Osteoblast (primary cell): ENCODE measurements at places on chromosomes 3 and 15.

DNA sequence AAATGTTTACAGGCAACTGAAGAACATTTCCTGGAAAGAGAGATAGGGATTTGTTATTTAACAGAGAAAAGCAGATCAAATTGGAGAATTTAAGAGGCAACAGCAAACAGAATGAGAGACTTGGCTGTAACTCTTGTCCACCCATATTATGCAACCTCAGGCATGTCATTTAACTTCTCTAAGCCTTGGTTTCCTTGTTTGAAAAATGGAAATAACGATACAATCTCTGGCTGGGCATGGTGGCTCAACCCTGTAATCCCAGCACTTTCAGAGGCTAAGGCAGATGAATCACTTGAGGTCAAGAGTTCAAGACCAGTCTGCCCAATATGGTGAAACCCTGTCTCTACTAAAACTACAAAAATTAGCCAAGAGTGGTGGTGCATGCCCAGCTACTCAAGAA, 23.7 kb downstream of the ARRDC4 start:
- DNase-seq: no peak

DNA sequence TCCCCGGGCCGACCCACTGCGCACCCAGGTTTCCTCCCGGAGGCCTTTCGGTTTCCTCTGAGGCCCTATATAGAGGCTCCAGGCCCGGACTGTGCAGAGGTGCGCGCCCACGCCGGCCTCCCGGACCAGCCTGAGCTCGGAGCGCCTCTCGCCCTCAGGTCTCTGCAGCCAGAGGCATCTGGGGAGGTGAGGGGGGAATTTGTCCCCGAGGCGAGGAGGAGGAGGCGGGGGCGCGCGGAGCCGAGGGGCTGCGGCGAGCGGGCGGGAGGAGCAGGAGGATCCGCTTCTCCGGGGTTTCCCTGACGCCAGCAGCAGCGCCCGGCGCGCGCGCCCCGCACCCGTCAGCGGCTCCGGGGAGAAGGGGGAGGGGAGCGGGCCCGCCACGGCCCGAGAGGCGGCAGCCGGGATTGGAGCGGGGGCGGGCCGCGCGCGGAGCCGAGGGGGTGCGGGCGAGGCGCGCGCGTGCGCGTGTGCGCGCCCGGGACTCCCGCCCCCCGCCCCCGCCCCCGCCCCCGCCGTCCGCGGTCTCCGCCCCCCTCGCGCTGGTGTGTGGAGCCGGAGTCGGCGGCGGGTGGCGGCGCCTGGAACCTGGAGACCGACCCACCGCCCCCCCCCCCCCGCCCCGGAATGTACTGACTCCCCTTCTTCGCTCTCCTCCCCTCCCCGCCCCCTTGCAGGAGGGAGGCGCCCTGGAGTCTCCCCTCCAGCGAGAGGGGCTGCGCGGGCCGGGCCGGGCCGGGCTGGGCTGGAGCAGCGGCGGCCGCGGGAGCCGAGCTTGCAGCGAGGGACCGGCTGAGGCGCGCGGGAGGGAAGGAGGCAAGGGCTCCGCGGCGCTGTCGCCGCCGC, at the start of gene NEO1:
TSS of gene NEO1 (plus strand) at position 657 of the 846 bp plus-strand sequence. CDS start 213 bp downstream, outside the sequence.
- peak; percentile 97 for DNase-seq

- DNase-seq: no peak
These were observed 352.3 kb downstream of the PTPRG start for GRCh38 chr3:61913701-61914100.

- no peak for DNase-seq
These were observed 266.3 kb downstream of the SI start for GRCh38 chr3:164812042-164812441.

DNA sequence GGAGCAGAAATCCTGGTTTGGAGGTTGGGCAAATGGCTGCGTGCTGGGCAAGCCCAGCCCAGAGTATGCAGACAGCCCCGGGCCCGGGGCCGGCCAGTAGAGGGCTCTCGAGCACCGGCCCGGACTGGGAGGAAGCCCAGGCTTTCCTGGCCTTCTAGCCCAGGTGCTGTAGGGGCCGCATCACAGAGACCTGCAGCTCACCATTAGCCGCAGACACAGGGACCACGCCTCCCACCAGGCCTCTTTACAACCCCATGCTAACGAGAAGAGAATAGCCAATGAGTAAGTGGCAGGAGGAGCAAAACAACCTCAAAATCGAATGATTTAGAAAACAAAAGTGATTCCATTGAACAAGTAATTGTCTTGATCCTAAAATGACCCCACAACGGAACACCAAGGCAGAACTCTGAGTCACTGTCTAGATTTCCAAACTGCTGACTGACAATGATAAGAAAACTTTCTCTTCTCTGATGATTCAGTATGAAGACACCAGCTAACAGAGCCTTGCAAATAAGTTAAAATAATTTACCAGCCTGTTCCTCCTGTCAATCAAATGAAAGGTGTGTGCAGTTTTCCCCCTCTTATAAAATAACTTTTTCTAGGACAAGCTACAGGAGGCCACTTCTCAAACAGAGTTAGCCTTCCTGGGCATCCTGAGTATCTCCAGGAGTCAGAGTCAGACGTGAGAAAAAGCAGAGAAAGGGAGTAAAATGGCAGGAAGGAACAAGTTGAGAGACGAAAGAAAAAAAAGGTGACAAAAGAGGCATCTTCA, 102.2 kb downstream of the DGKG start:
- peak; percentile 93 for DNase-seq

GRCh38 chr3:169506956-169507355, 156.6 kb downstream of the MECOM start:
- DNase-seq: no peak

GRCh38 chr3:34856081-34856947, 783.0 kb upstream of the ARPP21 start:
- no peak for DNase-seq

- no peak for DNase-seq
These were observed 8.5 kb downstream of the TBC1D2B start for GRCh38 chr15:78069052-78069414.

GRCh38 chr3:69770219-69770618, 31.0 kb downstream of the MITF start:
- DNase-seq: no peak

DNA sequence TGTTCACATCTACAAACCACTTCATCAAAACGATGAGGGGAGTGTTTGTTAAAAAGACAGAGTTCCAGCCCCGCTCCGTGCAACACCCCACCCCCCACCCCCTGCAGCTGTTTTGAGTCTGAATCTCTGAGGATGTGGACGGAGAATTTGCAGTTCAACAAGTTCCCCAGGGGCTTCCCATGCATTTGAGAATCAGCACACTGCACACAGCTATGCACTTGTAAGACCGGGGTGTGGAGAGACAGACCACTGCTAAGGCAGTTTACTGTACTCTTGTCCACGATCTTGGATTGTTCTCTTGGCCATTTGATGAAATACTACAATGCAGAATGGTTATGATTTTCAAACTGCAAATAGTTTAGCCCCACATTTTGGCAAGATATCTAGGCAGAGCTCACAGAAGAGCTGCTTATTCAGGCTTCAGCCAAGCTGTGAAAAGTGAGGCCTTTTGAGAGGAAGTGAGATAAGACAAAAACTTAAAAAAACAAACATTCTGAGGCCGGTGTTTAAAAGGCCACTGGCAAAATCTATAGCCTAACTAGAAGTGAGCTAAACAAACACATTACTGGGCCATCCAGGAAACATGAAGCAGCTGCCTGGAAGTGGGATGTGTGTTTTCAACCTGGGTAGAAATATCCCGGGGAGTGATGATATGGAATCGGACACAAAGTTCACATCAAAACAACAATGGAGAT, 308.2 kb upstream of the ADAMTS9 start:
- no peak for DNase-seq

DNA sequence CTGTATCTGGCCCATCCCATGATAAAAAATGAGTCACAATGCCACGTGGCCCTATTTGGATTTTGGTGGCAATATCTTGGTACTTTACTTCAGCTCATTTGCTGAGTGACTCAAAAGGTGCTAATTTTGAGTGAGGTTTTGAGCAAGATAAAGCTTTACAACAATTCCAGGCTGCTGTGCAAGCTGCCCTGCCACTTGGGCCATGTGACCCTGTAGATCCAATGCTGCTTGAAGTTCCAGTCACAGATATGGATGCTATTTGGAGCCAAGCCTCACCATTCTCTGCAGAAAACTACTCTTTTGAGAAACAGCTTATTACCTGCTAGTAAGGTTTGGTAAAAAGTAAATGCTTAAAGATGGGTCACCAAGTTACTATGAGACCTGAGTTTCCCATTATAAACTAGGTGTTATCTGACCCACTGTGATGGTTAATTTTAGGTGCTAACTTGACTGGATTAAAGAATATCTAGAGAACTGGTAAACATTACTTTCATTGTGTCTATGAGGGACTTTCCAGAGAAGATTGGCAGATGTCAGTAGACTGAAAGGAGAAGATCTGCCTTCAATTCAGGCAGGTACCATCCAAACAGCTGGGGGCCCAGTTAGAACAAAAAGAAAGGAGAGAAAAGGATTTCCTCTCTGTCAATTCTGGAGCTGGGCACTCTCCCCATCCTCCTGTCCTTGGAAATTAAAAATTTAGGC, 1083.9 kb downstream of the DIPK2A start:
- DNase-seq: no peak

- peak; percentile 57 for DNase-seq
These were observed 31.6 kb downstream of the PYDC2 start for GRCh38 chr3:191492601-191493000.

- DNase-seq: no peak
These were observed 2.0 kb upstream of the TBC1D2B start for GRCh38 chr15:78079298-78080087.

GRCh38 chr3:30649572-30650318, 43.3 kb downstream of the TGFBR2 start:
- DNase-seq: peak; percentile 48

DNA sequence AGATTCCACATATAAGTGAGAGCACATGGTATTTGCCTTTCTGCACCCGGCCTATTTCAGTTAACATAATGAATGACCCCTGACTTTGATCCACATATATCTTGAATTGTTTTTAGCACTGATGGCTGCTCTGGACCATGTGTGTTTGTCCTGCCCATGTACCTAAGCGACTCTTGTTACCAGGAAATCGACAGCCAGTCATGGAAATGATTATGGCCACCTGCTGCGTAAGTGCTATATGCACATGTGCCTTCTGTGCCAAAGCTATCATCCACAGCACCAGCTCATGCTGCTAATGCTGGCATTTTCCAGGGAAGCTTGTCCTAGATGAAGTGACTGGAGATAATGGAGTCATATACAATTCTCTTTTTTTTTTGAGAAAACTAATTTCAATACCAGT, 103.7 kb downstream of the PEX5L start:
- DNase-seq: peak; percentile 58

- no peak for DNase-seq
These were observed 326.2 kb downstream of the RYR3 start for GRCh38 chr15:33636958-33637357.

GRCh38 chr3:133390715-133391114, 9.1 kb upstream of the BFSP2 start:
- no peak for DNase-seq

DNA sequence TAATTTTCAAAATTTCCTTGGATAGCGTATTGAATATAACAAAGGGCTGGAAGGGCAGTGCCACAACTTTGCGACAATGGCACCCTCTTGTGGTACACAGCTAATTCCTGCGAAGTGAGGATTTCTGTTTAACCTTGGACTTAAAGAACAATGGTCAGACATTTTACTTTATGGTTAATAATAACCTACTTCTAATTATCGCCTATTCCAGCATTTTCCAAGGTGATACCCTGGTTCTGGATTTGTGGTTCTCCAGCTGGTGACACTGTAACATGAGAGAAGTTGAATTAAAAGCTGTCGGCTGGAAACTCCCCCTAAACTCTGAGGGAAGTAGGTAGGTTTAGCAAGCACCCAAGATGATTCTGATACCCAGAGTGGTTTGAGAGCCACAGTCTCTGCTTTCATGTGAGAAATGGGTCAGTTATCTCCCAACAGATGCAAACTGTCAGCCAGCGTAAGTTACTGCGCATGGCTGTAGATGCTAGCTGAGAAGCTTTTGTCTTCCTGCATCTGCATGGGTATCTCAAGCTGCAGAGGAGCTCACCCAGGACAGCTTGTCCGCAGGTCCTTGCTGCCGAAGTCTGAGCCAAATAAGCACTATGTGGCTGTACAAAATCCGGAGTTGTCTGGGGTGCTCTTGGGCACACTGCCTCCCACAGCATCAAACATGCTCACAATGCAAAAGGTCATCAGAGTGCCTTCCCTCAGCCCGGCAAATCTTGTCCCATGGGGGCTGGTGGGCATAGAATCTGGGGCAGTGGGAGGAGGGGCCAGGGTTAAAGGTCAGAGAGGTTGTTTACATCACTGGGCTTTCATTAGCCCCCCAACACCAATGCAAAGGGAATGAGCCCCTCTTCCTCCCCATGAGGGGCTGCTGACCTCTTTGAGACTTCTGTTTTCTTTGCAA, 6.6 kb upstream of the CHSY1 start:
- no peak for DNase-seq

GRCh38 chr3:21751886-21752285, 876 bp upstream of the ZNF385D start:
- no peak for DNase-seq

- DNase-seq: no peak
These were observed 296.6 kb downstream of the TLE3 start for GRCh38 chr15:69801144-69801543.

DNA sequence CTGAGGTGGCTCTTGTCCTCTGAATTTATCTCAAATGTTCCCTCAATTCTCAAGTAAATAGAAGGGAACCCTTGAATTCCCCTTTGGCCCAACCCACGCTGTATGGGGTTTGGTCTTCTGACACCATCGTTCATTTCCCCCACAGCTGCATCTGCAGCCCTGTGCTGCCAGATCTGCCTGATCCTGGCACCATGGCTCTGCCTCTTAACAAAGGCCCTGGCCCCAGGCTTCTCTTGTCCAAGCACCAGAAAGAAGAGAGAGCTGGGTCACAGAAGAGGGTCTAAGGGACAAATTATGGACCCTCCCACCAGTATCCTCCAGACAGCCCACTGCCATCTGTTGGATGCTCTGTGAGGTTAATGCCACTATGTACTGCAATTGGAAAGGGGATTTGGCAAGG, 1.8 kb downstream of the MAP1A start:
- DNase-seq: peak; percentile 32

GRCh38 chr15:48153526-48153925, 24.6 kb downstream of the MYEF2 start:
- DNase-seq: no peak

DNA sequence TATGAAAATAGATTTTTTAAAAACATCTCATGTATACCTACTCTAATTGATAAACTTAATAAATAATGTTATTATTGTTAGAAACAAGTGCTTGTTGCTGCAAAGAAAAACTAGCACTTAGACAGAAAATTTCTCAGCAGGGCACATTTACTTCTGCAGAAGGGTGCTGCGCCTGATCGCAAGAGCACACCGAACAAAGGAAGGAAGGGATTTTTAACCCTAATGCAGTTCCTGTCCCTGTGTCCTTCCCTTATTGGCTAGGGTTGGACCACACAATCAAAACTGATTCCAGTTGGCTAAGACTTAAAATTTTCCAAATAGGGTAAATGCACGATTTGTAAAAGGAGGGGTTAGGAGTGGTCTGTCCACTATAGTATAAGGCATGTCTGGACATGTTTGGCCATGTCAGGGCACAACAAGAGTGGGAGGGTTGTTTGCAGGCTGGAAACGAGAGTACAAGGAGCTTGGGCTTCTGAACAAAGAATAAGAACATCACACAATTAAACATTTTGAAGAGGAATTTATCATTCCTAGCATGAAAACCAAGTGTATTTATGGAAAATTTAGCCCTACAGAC, 4.7 kb downstream of the DTWD1 start:
- no peak for DNase-seq
